NAMALWA (cell line): ENCODE measurements at places on chromosomes 5 and 9.
A peak's percentile ranks its signal among the peaks of the same experiment; 100 is the strongest.

- DNase-seq: no peak
Measured at GRCh38 chr9:3986060-3986459, 313.8 kb downstream of the GLIS3 start.

DNA sequence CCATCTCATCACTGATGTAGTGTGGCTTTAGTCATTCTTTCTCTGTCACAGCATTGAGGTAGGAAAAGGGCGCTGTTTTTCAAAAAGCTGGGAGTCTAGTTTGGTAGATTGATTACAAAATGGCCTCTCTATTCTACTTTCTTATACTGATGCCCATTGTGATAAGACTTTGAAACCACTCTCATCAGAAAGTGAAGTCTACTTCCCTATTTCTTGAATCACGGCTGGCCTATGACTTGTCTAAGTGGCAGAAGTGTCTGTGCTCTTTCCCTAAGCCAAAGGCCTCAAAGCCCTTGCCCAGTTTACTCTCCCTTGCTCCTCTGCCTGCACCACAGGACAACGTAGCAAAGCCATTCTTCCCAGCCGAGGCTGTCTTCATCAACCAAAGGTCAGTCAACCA, 83.0 kb upstream of the IL33 start:
- DNase-seq: no peak

- DNase-seq: no peak
Measured at GRCh38 chr9:132806306-132806705, 71.8 kb downstream of the AK8 start.

GRCh38 chr9:69001921-69002320, 12.0 kb downstream of the PRKACG start:
- DNase-seq: no peak

GRCh38 chr5:180869587-180869986, 8.5 kb upstream of the ZFP62 start:
- no peak for DNase-seq

DNA sequence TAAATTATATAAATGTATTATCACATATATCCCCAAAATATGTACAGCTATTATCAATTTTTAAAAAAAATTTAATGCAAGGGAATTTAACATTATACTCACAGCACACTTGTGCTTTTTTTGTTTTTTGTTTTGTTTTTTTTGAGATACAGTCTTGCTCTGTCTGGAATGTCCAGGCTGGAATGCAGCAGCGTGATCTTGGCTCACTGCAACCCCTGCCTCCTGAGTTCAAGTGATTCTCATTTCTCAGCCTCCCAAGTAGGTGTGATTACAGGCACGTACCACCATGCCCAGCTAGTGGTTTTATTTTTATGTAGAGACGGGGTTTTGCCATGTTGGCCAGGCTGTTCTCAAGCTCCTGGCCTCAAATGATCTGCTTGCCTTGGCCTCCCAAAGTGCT, 58.3 kb downstream of the GLIS3 start:
- no peak for DNase-seq

- DNase-seq: peak; percentile 80
Measured at GRCh38 chr9:72365525-72366256, 683 bp upstream of the ZFAND5 start.

GRCh38 chr9:37639841-37640240, 10.9 kb upstream of the FRMPD1 start:
- DNase-seq: no peak

DNA sequence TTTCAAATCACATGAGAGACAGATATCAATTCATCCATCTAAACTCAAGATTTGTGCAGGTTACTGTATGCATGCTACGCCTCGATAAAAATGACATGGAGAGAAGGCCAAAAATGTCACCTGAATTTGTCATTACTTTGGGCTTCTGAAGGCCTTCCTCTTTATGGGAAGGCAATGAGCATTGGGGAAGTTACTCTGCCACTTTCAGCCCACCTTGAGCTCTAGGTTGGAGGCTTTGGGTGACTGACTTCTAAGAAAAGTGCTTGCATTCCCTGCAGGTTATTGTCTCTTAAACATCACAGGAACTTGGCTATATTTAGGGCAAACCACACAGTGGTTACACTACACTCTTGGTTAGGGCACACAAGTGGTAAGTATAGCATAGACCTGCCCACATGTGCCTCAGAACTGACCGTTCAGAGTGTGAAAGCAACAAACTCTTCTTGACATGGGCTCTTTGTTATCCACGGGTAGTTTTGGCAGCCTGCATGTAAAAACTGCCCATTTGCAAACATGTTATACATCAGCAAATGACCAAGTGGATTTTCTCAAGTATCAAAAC, 169.5 kb downstream of the ZNF608 start:
- no peak for DNase-seq

- peak; percentile 94 for DNase-seq
Measured at GRCh38 chr9:104093647-104094533, at the start of gene SMC2. Gene SMC2, plus strand, starts transcription at chr9:104094309. Its CDS starts 1,076 bp downstream, at chr9:104095385.

DNA sequence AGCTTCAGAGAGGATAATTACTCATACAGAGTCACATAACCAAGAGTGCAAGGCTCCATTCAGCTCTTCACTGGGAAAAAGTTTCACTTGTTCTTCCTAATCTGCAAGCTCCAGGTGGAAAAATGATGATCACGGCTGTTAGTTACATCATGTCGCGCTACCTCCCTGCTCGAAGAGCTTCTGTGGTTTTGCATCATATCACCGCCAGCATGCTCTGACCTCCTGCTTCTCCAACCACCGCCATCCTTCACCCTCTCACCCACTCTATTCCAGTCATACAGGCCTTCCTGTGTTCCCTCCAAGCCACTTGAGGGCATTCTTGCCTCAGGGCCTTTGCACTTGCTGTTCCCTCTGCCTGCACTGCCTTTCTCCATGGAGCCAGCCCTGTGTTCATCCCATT, 47.1 kb downstream of the COL27A1 start:
- DNase-seq: no peak

GRCh38 chr5:179129607-179130071, 69.5 kb downstream of the ZNF354C start:
- no peak for DNase-seq

DNA sequence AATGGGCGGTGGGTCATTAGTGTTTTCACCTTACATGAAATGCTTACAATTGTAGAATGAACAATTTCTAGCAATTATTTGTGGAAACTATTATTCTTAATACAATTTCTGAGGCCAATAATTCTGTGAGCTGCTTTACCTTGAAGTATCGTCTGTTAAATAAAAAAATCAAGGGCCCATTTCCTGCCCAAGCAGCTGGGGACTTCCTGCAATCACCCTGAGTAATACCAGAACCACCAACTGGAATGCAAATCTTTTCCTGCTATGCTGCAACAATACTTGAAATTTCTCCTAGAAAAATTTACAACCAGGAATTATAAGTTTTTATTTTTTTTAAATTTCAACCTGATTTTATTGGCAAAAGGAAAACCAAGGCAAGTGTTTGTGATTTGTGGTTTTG, 52.6 kb downstream of the ADAMTS16 start:
- no peak for DNase-seq

DNA sequence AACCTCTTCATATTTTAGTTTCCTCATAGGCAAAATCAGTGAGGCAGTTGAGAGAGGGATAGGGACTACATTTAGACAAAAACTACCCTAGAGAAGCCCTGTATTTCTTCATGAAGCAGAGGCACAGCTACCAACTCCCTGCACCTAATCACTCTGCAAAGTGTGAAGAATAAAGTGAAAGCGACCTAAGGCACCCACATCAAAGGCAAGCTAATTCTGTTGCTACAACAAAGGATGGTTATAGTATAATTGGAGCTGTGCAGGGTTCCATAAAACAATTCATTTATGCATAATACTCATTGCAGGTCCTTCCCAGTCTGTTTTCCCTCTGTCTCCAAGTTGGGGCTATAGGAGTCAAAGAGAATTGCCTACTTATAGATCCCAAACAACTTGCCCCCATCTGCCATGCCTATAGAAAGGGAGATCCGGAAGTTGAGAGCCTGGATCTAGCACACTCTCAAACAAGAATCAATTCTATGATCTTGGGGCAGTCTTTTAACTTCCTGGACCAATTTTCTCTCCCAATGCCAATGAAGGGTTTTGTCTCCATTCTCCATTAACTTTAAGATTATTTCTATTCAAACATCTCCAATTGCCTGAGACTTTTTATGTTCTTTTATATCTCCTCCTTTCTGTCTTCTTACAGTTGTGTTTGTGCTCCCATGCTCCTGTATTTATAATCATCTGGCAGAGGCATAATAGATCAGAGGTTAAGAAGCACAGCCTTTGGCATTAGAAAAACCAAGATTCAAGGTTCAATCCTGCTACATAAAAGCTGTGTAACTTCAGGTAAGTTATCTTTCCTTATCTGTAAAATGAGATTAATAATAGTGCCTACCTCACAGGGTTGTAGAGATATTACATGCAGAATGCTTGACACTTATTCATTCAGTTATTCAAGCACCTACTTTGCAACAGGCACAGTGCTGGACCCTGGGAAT, 56.0 kb upstream of the PTGER4 start:
- DNase-seq: no peak

- DNase-seq: peak; percentile 2
Measured at GRCh38 chr9:25224309-25224708, 453.9 kb downstream of the TUSC1 start.

GRCh38 chr9:36924071-36924470, 110.0 kb downstream of the PAX5 start:
- DNase-seq: no peak

DNA sequence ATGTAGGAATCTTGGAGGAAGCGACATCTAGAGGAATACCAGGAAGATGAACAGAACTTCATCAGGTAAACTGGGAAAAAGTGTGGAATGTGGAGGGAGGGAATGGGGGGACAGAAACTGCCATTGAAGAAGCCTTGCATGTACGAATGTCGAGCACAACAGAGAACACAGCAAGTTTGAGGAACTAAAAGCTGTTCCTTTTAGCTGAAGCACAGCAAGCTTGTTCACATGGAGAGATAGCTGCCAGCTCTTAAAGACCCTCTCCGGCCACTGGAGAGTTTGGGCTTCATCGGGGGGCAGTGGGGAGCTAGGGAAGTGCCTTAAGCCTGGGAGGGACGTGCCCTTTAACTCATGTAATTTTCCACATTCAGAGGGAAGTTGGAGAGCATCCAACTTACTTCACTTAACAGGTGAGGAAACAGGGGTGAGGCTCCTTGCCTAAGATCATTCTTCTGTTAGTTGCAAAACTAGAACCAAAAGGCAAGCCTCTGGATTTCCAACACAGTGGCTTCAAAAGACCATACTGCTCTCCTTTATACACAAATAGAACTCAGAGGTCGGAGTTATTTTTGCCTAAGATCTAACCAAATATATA, 2.3 kb upstream of the CYFIP2 start:
- DNase-seq: peak; percentile 51

DNA sequence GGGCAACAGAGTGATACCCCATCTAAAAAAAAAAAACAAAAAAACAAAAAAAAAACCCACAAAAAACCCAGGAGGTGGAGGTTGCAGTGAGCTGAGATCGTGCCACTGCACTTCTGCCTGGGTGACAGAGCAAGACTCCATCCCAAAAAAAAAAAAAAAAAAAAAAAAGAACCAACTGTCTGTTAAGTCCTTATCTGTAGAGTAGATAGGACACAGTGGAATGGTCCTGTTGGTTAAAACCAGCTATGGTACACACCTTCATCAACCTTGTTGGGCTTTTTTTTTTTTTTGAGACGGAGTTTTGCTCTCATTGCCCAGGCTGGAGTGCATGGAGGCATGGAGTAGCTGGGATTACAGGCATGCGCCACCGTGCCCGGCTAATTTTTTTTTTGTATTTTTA, 12.2 kb downstream of the SLC25A25 start:
- no peak for DNase-seq

DNA sequence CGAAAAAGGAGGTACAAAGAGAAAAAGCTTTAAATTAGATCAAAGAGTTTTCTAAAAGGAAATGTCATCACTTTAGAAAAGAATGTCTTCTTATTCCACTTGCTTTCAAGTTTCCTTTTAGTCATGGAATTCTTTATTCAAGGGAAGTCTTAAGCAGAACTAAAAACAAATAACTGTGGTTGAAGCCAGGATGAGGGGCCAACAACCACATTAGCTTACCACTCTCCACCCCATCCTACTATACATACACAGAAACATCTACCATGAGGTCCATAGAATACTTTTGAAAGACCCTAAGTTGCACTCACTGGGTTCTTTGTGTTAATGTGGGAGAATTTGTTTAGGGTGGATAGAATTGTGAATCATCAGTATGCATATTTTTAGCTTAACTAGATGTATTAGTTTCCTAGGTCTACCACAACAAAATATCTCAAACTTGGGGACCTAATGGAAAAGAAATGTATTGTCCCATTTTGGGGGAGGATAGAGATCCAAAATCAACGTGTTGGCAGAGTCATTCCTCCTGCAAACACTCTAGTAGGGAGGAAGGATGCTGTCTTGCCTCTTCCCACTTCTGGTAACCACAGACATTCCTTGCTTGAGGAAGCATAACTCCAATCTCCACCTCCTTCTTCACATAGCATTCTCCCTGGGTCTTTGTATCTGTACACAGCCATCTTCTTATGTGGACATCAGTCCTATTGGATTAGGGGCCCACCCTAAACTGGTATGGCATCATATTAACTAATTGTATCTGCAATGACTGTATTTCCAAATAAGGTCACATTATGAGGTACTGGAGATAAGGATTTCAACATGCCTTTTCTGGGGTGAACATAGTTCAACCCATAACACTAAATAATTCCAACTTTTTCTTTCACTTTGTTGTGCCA, 239.4 kb downstream of the LURAP1L start:
- DNase-seq: no peak

DNA sequence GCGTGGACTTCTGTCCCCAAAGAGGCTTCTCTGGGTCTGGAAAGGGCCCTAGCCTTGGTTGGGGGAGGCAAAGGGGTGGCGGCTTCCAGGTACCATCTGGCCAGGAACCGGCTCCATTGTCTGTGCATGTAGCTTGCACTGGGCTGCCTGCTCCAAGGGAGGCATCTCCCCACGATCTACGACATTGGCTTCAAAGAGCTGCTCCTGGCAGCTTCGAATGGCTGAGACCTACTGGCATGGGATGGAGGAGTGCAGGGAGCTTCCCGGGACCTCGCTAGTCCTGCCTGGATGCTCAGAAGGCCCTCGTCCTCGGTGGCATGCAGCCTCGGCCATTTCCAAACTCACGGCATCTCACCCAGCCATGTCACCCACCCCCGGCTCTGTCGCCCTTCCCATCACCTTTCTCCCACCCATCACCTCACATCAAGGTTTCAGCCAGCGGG, 137.8 kb downstream of the KCNIP1 start:
- DNase-seq: no peak

- no peak for DNase-seq
Measured at GRCh38 chr9:113535756-113536155, 72.2 kb downstream of the RGS3 start.

DNA sequence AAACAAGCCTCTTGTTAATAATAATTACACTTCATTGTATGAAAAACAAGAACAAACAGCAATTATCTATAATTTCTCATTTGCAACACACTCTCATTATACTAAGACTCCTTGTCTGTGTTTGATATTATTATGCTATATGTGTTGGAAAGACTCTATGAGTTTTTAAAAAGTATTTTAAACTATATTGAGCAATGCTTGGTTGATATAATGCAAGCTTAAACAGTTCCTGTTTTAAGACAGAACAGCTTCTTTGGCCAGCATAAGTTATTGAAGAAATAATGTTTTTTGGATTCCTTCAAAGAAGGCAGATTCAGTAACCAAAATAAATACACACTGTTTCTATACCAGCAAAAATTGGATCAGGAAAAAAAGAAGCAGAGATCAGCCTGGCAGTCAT, 871.4 kb downstream of the MAT2B start:
- DNase-seq: no peak

- DNase-seq: no peak
Measured at GRCh38 chr5:57893926-57894325, 411.3 kb upstream of the ACTBL2 start.
